Large intestine (tissue), 12 donors: ENCODE measurements at places on chromosomes 2 and 18.

GRCh38 chr2:42077343-42077742 lies 29.5 kb downstream of the PKDCC start:
- peak; percentile 17 for DNase-seq

DNA sequence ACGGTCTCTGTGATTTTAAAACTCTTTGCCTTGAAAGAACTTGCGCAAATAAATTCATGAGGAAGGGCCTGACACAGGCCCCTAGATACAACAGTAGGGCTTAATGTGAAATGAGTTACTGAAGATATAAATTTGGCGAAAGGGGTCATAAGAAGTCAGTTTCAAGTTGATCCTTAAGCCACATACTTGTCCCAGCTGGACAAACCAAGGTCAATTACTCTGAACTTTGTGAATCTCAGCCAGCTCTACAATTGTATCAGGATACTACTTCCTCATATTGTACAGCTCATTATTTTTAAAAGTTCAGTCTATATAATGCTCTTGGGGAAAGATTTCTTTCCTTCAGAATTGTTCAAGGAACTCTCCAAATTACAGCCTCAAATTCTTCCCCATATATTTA lies 432.8 kb downstream of the METTL4 start:
- DNase-seq = no peak

DNA sequence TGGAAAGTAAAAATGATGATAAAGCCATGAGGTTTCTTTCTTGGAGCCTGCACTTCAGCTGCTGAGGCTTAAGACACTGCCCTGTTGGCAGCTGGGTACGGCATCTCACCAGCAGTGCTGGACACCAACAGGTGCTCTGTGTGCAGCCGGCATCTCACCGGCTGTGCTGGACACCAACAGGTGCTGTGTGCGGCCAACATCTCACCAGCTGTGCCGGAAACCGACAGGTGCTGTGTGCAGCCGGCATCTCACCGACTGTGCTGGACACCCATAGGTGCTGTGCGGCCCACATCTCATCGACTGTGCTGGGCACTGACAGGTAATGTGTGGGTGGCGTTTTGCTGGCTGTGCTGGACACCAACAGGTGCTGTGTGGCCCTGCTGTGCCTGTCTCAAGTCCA lies 190.8 kb downstream of the TMEM18 start:
- no peak for DNase-seq

DNA sequence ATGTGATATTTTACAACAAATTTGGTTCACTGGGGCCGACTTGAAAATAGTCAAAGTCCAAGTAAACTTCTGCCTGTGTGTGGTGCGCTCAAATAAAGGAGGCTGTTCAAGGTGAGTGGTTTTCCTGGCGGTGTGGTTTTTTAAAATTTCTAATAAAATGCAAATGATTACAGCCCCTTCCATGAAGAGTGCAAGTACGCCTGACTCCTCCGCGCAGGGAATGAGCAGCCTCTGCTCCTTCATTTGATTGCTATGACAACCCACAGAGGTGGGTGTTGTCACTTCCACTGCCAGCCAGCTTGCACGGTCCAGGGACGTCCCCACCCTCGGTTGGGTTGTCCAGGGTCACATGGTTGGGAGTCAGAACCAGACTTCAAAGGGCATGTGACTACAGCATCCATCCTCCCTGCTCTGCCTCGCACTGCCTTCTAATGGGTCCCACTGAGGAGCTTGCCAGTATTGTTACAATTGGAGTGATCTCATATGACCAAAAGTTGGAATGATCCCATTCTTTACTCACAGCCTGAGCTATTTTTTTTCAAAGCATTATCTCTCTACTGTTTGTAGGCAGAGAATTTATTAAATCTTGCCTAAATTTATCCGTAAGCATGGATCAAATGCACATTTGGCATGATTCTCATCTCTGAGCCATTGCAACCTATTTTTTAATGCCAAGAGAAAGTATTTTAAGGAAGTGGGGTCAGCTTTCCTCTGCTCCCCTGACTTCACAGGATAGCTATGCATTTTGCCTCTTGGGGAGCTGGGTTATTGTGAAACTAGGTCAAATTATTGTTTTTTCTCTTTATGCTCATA lies 121.3 kb downstream of the AGAP1 start:
- peak; percentile 31 for DNase-seq

GRCh38 chr2:195279840-195280427 lies 377.1 kb upstream of the SLC39A10 start:
- no peak for DNase-seq

DNA sequence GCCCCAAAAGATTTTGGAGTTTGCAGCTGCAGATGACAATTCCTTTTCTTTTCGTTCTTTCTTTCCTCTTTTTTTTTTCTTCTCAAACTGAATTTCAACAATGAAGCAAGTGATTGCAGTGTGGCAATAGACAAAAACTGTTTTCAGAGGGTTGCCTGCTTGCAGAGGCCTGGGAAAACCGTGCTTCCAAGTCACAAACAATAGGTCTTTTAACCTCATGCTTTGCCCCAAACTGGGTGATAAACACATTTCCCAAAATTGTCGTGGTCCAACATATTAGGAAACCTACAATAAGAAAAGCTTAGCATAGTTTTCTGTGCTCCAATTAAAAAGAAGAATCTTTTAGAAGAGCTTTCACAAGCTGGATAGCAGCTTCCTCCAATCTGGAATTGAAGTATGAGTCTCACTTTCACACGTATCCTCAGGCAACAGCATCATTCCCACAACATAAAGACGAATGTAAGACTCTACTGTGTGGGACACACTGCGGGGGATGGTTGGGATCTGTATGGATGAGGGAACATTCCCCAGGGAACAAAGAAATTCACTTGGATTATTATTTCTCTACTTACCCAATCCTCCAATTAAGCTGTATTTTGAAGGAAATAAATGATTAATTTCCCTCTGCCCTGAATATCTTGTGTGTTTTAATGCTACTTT lies 656.1 kb downstream of the RNF144A start:
- no peak for DNase-seq

GRCh38 chr2:186042207-186043028 lies 303.8 kb downstream of the FSIP2 start:
- no peak for DNase-seq

- DNase-seq = peak; percentile 26
Observed at GRCh38 chr2:101267671-101268656, 15.3 kb downstream of the CNOT11 start.

GRCh38 chr2:141560723-141561122 lies 570.1 kb downstream of the LRP1B start:
- DNase-seq = no peak

DNA sequence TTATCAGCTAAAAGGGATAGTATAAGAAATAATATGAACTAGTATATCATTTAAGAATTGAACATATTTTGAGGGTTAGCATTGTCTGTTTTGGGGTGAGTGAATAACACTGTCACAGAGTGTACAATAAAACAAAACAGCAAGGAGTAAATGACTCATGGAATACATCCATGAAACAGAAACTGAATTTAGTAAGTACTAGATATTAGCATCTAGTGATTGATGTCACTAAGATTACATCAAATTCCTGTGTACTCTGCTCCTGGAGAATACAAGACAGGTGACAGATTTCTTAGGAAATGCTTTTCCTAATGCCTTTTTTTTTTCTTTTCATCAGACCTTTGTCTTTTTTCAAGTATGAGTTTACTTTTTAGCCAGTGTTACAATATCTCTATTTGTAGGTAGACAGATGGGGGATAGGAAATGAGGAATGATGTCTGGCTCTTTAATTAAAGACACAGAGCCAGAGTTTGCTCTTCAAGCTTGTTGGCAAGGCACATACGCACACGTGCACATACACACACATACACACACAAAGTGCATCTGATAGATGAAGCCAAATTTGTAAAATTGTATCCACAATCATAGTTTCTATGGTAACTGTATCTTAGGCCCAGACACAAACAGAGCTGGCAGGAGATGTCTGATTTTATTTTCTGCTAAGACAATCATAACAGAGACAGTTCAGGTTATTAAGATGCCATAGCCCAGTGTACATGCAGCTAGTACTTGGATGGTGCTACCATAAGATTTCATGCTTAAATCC lies 138.2 kb upstream of the NRP2 start:
- DNase-seq = peak; percentile 18

DNA sequence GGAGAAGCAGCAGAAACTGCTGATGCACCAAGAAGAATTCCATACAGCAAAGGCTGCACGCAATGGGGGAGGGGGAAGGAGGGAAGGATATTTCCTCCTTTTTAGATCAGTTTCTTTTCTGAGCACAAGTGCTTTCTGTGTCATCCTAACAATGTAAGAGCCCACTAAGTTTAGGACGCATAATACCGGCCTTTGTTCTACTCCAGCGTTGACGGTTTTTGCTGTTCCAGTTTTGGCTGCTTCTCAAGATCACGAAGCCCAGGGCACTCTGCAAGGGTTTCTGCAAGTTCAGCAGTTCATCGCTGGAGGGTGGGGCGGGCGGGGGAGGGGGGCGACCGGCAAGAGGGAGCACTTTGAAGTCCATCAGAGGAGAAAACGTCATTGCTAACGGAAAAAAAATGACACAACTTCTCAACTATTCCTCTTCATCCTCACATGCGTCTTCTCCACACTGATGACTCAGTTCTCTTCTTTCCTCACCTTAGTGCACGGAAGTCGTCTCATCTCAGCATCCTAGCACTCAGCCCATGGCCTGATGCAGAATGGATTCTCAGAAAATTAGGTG lies 8.7 kb downstream of the FAM178B start:
- peak; percentile 20 for DNase-seq

DNA sequence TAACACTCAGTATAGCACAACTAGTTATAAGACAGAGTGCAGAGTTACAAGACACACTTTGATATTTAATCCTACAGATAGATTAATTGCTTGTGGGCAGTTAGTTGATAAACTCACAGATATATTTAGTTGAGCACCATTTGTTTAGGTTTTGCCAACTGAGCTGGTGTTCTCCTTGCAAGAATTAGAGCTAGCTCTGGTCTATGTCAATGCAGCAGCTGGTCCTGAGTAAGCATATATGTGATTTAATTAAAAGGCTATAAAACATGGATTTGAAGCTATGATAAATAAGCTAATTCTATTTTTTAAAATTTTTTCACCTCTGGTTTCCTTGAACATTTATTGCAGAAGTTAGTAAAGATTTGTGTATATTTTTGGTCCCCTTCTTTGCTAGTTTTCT lies 35.6 kb downstream of the GPD2 start:
- no peak for DNase-seq

GRCh38 chr18:72895548-72895947 lies 27.8 kb upstream of the NETO1 start:
- no peak for DNase-seq
